ENCODE measurements at places on chromosomes 7 and 10.

DNA sequence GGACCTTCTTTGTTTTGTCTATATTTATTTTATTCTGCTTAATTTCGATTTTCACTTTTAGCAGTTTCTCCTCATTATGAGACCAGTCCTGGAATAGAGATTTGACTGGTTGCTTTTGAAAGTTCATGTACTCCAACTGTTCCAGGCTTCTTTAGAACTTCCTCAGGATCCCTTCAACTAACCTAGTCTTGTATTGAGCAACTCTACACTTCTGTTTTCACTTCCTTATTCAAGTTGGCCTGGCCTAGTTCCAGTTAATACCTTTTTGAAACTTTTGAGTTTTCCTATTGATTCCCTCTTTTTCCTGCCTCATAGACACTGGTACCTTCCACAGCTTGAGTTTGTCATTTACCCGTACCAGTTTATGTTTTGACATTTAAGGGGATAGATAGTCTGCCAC, 421.7 kb downstream of the ATRNL1 start:
- no peak for DNase-seq

DNA sequence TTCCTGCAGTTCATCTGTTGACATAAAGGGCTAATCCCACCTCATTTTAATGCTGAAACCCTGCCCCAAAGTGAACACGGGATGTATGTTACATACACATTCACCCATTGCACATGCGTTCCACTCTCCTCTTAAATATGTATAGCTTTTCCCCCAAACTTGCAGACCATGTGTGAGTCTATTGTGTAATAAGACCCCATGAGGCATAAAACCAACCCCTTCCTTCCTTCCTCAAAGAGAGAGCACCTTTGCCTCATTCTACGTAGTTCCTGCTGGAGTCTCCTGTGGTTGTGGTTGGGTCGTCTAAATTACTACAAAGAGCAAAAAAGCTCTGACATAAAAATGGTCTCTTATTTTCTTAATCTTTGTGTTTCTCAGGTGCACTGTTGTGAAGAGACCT, 345.7 kb upstream of the KLF6 start:
- DNase-seq, result no peak

DNA sequence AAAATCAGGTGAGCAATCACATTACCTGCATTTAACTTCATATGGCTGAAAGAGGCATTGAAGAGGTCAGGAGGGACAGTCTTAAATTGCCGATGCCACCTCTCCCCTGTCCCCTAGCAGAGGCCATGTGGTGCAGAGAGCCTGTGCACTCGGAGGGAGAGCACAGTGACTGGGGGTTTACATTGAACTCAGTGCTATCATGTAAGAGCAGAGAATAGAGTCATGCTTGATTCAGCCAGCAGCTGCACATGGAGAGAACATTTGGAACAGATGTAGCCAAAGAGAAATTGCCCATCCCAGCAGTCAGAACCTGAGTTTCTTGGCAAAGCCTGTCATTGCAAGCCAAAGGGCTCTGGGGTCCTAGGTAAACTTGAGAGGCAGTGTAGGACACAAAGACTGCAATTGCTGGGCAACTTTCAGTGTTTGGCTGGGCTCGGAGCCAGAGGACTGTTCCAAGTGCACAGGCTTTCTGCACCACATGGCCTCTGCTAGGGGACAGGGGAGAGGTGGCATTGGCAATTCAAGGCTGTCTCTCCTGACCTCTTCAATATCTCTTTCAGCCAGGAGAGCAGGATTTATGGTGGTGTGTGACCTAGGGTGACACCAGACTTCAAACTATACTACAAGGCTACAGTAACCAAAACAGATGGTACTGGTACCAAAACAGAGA, 267.1 kb downstream of the REEP3 start:
- DNase-seq, result no peak

DNA sequence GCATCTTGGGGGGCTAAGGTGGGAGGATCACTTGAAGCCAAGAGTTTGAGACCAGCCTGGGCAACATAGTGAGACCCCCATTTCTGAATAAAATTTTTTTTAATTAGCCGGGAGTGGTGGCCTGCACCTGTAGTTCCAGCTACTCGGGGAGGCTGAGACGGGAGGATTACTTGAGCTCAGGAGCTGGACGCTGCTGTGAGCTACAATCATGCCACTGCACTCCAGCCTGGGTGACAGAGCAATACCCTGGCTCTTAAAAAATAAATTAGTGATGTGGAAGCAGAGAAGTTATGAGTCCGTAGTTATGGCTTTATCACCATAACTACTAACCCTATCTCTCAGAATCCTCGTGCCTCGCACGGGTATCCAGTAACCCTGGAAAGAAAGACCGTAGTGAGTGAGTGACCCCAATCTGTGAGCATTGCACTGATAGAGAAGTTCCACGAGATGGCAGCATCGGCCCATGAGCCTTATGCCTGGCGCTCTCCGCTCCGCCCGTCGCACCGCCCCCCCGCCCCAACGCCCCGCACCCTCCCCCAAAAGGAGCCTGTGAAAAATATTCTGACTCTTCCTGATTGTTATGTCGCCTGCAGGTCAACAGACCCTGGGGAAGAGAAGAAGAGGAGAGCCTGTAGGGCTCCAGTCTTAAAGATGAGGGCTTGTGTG, 4.9 kb upstream of the SLC29A3 start:
- DNase-seq, result peak; percentile 11

- DNase-seq, result no peak
Measured at GRCh38 chr10:114166043-114166442, 8.0 kb downstream of the CCDC186 start.

DNA sequence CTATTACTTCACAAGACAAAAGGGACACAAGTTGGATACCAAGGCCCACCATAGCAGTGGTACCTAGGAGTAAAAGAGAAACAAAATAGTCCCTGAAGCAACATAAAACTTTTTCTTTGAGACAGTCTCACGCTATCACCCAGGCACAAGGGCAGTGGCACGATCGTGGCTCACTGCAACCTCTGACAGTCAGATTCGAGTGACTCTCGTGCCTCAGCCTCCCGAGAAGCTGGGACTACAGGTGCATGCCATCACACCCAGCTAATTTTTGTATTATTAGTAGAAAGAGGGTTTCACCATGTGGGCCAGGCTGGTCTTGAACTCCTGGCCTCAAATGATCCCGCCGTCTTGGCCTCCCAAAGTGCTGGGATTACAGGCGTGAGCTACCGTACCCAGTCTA, 59.0 kb upstream of the KCNMA1 start:
- DNase-seq, result no peak

GRCh38 chr10:78454123-78454645, 420.5 kb downstream of the RPS24 start:
- no peak for DNase-seq

GRCh38 chr10:69673521-69673920, 43.5 kb downstream of the FAM241B start:
- DNase-seq, result no peak

DNA sequence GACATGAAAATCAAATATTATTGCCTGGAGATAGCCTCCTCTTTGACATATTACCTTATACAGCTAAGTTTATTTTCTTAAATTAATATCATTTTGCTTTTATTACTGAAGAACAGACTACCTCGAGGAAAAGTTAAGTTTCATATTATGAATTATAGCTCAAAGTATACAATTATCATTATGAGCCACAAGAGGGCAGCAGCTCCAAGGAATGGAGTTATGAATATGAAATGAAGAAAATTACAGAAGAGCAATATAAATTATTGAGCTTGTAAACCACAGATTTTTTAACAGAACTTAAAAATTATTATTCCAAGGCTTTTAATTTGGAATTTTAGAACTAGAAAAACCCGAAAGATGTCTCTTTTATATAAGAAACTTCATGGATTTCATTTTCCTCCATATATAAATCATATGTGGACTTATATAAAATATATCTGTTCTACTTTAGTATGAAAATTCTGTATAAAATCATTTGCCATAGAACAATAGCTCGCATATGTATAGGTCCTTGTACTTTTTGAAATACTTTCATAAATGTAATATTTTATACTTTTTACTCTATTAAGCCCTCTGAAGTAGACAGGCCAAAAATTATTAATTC, 40.1 kb downstream of the IQUB start:
- DNase-seq, result peak; percentile 69

GRCh38 chr10:110885932-110886674, 14.4 kb downstream of the PDCD4 start:
- DNase-seq, result no peak

DNA sequence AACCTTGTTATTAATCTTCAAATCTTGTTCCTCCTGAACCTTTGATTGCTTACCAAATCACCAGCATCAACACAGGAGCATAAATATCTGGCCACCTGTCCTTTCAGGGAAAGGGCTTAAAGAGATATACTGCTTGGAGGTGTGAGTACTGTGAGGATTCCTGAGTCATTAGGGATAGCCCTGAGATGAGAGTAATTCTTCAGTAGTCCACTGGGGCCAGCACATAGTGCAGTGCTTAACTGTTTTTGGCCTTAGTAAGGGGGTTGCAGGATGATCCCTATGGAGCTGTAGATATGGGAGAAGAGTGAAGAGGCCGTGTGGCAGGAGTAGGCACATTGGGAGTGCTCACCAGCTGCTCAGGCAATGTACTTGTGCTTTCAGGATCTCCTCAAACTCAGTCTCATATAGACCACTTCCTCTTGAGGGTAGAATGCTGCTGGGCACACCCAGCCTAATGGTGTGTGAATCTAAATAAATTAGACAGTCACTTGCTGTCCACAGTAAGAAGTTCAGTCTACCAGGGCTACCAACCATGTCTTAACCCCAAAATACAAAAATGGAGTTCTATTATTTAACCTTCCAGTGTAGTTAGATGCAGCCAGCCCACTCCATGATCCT, 26.5 kb upstream of the GPR141 start:
- DNase-seq, result no peak

- no peak for DNase-seq
Measured at GRCh38 chr7:593324-594115, 73.9 kb upstream of the PDGFA start.

DNA sequence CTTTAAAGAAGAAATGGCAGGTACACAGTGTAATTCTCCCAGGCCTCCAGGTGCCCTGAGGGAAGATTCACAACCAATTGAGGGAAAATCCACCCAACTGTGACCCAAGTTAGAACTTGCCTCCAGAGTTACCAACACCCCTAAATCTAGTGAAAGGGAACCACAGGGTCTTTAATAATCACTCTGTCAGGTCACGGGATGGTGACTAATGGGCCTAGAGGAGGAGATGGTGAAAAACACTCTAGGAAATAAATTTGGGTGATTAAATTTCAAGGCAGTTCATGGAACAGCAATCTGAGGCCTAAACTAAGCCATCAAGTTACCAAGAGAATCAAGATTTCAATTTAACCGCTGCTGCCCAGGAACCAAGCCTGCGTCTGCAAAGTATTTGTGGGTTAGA, 26.7 kb upstream of the SLF2 start:
- no peak for DNase-seq

DNA sequence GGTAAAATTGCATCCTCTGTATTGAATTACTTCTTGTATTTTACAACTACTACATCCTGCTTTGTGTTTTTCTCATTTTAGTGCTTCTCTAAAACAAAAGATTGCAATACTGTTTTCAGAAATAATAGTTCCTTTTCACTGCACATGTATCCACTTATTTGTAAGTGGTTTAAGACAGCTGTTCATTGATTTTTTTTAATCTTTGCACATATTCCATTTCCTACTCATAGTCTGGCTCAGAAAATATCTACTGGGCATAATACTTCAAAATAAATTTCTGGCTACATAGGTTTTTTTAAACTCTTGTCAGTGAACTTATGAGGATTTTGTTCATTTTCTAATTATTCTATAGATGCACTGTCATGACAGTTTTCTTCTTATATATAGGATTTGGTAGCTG, 54.8 kb downstream of the SND1 start:
- DNase-seq, result no peak

- no peak for DNase-seq
Measured at GRCh38 chr7:72058579-72058978, 353.6 kb downstream of the CALN1 start.

DNA sequence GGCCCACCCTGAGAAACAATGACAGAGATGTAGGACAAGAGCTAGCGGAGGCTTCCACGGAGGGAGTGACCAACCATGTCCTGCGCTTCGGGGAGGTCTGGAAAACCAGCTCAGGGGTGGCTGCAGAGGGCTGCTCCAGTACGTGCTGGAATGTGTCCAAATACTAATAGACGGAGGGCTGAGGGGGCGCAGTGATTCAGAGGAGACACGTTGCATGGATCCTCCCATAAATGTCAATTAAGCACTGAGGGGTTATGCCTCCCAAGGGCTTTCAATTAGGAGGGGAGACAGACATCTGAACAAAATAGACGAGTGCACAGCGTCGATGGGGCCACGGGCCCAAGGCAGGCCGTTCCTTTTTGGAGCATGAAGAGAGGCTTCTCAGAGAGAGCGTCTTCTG, 51.0 kb upstream of the NPS start:
- DNase-seq, result no peak

DNA sequence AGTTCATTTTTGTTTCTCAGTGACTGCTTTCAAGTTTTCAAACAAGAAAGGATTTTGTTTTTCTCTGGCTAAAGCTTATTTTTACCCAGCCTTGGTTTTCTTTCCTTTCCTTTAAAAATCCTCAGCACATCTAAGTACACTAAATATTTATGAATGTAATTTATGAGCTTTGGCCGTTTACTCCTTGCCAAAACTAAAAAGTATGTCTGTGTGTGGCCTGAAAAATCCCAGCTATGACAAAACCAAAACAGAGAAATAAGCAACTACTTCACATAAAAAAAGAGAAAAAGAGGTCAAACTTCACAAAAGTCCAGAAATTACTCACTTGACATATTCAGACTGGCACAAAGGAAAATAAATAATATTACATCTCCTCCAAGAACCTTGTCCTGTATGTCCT, 365.1 kb upstream of the NFE2L3 start:
- DNase-seq, result no peak

DNA sequence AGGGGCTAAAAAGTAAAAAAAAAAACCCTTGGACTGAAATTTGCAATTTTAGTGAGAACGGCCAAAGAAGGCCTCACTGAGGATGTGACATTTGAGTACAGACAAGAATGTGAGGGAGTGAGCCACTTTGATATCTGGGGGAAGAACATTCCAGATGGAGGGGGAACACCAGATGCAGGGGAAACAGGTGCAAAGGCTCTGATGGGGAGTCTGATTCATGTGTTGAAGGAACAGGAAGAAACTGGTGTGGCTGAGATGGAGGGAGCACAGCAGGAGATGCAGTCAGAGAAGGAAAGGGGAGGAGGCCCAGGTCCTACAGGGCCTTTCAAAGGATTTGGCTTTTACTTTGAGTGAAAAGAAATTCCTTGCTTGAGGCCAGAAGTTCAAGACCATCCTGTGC, 615.7 kb upstream of the NRP1 start:
- DNase-seq, result no peak

GRCh38 chr10:131387018-131387529, 75.6 kb upstream of the TCERG1L start:
- DNase-seq, result no peak

- no peak for DNase-seq
Measured at GRCh38 chr7:1694611-1695511, 24.8 kb downstream of the ELFN1 start.

- DNase-seq, result no peak
Measured at GRCh38 chr10:117178190-117178589, 19.1 kb upstream of the KCNK18 start.
